Subcutaneous adipose tissue (tissue), 4 donors: ENCODE measurements at places on chromosomes 7 and 10. TPM values are rescaled to one million over a fixed set of nuclear protein-coding genes. Genes with fewer than 3 reads are reported as not detected.

The CD36 gene
- 3,155 TPM for total RNA-seq

The TAS2R5 gene
- total RNA-seq, result 4.1 TPM

The PTPRZ1 gene
- total RNA-seq, result 1.1 TPM

The PON3 gene
- total RNA-seq, result 6.0 TPM
